Fibroblast of villous mesenchyme (primary cell): ENCODE measurements at places on chromosomes 5 and 9. TPM values are rescaled to one million over a fixed set of nuclear protein-coding genes. Genes with fewer than 3 reads are reported as not detected.

DNA sequence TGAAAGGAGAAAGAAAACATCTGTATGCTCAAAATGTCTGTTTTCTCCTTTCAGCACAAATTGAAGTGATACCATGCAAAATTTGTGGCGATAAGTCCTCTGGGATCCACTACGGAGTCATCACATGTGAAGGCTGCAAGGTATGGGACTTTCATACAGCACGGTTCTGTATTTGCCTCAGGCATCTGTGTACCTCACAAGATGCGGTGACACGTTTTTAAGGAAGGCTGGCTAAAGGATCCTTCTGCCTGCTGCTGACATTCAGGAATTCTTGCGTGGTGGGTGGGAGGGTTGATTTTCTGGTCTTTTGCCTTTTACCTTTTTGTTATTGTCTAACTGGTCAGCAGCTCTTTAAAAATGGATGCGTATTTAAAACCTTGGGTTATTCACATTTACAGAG lies 133.1 kb downstream of the RORB start:
- DNase-seq, result no peak

DNA sequence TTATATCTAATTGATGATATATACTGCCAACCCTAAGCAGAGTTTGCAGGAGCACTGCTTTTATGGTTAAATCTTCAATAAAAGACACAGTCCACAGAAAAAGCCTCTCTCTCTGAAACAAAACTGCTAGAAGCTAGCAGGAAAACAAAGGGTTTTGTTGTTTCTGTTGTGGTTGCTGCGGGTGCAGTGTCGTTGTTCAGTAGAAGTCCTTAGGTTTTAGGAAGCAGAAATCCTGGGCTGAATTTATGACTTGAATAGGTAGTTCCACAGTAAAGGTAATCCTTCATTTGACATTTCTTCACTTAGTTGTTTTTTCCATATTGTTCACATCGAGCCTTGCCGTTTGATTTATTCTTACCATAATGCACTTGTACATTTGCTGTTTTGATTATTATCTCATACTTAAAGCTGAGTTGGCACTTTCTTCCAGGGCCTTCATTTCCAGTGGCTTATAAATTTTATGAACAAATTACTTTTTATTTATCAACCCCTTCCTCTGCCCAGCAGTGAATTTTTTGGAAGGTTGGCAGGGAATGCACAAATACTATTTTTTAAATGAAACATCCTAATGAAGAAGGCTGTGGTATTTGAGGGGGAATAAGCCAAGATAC lies 209.6 kb upstream of the SLC30A5 start:
- no peak for DNase-seq

DNA sequence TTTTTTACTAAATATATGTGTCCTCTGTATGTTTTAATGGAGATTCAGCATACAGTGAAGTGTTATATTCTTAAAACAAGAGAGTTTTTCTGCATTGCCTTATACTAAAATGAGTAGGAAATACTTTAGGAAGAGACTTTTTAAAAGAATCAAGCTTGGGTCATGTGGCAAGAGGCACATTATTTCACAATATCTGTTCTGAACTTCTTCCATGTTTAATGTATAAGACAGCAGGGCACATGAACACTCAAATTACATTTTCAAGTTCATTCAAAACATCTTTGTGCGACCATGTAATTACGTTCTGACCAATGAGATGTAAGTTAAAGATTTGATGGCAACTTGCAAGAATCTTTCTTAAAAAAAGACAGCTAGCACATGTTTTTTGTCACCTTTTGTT lies 1055.9 kb downstream of the NR2F1-AS1 start:
- no peak for DNase-seq

DNA sequence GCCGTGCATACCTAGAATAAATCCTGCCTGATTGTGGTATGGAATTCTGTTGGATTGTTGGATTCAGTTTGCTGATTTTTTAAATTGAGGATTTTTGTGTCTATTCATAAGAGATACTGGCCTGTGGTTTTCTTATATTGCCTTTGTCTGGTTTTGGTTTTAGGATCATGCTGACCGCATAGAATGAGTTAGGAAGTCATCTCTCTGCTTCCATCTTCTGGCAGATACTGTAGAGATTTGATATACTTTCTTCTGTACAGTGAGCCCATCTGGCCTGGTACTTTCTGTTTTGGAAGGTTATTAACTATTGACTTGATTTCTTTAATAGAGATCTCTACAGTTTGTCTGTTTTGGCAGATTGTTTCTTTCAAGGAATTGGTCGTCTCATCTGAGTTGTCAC lies 14.7 kb downstream of the CEP72 start:
- DNase-seq, result peak; percentile 13

DNA sequence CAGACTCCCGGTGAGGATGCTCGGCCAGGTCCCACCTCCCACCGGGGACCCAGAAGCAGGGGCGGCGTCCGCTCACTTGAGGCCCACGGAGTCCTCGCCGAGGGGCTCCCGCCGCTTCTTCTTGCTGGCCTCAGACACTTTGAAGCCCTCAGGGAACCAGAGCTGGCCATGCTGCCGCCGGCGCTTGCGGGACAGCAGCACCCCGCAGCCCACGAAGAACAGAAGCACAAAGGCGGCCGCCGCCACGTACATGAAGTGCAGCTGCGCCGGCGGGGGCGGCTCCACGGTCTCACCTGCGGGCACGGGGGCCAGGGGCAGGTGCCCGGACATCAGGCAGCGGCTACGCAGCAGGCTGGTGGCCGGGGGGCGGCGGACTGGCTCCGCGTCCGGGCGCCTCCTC lies 19.4 kb upstream of the SEC16A start:
- no peak for DNase-seq

PCDHGA10 gene
- total RNA-seq, result 11.7 and 12.2 TPM in 2 replicates

MRPS27 gene
- total RNA-seq, result 66.7 and 88.5 TPM in 2 replicates

PPIC gene
- 42.5 and 57.0 TPM in 2 replicates for total RNA-seq

GFI1B gene
- total RNA-seq, result under 0.01 and 0.32 TPM in 2 replicates
